ENCODE measurements at places on chromosomes 13 and 19. TPM values are rescaled to one million over a fixed set of nuclear protein-coding genes. Genes with fewer than 3 reads are reported as not detected.

GRCh38 chr13:41470196-41470595, 12.8 kb downstream of the RGCC start:
- DNase-seq: peak; percentile 36

DNA sequence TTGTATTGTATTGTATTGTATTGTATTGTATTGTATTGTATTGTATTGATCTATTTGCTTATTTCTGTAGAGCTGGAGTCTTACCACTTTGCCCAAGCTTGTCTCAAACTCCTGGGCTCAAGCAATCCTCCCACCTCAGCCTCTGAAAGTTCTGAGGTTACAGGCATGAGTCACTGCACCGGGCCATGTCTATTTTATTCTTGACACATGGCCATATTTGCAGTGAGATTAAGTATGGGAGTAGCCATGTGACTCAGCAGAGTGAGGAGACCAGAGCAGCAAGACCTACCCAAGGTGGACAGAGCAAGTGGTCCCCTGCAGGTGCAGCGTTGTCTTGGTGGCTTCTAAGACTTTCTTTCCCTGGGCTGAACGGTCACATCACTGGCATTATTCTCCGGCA, 49.1 kb upstream of the UBAC2 start:
- peak; percentile 90 for DNase-seq

DNA sequence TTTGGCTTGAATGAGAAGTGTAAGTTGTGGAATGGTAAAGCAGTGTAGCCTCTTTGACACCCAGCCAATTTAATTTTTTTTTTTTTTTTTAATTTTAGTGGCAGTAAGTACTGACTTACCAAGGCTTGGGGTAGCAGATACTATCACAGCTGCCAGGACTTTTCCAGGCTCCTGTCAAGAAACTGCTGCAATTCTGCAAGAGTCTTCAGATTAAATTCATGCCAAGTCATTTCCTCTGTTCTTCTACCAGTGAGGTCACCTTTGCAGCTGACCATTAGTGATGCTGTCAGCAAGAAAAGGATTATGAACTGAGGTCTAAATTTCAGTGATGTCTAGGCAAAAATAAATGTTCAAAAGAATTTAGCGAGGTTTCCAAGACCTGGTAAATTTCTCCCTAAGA, 91.2 kb downstream of the GGACT start:
- DNase-seq: no peak

DNA sequence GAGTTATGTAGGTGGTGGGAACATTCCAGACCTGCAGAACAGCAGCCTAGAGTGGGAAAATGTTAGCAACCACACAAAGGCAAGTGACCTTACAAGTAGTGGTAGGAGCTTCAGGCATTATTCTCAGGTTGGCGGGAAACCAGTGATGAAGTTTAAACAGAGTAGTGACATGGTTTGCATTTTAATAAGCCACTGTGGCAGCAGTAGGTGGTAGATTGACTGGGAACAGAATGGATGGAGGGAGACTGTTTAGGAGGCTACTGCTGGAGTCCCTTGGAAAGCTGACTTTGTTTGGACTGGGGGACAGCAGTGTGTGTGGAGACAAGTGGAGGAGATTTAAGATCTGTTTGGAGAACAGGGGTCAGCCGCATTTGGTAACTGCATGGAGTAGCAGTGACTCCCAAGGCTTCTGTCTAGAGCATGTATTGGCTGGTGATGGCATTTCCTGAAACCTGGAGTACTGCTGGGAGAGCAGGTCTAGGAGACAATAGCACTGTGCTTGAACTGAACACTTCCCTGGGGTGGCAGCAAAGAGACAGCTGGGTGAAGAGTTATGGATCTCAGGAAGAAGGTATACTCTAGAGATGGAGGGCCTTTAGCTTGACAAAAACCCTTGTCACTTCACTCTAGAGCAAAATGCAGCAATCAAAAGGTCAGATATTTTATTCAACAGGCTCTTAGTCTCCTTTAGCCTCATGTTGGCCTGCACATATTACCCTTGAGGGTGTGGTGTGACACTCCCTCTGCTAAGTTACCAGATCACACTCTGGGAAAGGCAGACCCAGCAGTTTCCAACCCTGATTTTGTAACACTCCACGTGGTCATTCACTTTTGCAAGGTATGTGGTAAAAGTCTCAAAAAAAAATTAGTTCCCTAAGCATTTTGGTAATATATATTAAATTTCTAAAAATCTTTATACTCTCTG, 70.3 kb downstream of the DHRS12 start:
- DNase-seq: peak; percentile 39

DNA sequence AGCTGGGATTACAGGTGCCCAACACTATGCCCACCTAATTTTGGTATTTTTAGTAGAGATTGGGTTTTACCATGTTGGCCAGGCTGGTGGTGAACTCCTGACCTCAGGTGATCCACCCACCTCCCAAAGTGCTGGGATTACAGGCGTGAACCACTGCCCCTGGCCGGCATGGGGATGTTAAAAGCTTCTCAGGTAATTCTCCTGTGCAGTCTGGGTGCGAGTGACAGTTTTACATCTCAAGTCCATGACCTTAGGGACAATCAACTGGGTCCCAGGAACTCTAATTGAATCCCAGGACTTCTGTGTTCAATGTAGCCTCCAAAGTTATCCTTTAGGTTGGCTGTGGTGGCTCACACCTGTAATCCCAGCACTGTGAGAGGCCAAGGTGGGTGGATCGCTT, 100.1 kb upstream of the TSHZ3 start:
- no peak for DNase-seq

- no peak for DNase-seq
These were observed 560.4 kb downstream of the GPC6 start for GRCh38 chr13:93786846-93787489.

Gene CCNA1
- total RNA-seq: not detected

Gene ZNF135
- 1.9 TPM for total RNA-seq
